ENCODE measurements at places on chromosomes 3 and 15. TPM values are rescaled to one million over a fixed set of nuclear protein-coding genes. Genes with fewer than 3 reads are reported as not detected.

DNA sequence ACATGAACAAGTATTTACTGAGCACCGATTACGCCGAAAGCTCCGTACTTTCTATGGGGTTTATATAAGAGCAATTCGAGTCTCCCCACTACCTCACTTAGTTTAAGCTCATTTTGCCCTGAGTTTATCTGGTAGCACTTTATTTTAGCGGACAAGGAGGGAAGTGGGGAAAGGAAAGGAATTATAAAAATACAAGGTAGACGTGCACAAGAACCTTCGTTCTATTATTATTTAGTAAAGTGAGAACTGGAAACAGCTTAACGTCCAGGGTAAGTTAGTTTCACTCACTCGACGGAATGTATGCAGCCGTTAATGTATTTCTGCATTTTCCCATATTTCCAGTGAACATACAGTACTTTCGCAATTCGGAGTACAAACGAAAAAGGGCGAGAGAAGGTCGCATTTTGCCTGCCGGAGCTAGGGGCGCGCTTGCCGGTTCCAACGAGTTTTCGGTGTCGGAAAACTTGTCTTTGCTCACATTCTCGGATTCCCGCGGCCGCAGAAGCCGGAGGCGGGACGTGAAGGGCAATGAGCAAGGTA lies 1.2 kb upstream of the STT3B start:
- DNase-seq, result no peak

DNA sequence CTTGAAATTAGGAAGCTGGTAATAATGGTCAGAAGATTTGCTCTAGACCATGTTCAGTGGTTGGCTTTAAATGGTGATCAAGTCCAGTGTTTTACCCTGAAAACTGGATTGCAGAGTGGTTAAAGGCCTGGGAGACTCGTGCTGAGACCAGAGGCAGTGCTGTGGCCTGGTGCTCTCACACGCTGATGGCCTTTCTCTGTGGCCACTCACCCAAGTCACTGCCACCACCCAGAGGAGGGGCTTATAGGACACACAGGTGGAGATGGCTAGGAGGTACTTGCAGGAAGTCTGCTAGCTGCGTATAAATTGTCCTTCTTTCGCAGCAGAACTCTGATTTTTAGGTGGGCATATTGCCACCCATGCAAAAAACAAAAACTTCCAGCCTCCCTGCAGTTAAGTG lies 6.2 kb upstream of the EHD4 start:
- no peak for DNase-seq

Gene PFN2
- total RNA-seq, result 49.9 TPM

DNA sequence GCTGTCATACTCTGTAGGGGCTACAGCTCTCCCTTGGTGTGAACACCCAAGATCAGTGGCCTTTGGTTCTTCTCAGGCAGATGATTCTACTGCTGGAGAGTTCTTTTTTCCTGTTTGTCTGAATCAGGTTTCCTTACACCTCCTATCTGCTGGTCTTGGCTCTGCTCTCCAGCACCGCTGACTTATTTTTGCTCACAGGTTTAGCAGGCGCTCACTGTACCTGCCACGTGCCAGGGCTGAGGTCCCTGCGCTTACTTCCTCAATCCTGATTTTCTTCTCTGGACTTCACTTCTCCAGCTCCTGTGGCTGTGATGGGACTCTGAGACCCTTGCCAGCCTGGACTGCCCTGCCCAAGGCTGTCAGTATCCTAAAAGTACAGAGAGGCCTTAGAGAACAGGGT lies 9.5 kb downstream of the BSN start:
- no peak for DNase-seq

DNA sequence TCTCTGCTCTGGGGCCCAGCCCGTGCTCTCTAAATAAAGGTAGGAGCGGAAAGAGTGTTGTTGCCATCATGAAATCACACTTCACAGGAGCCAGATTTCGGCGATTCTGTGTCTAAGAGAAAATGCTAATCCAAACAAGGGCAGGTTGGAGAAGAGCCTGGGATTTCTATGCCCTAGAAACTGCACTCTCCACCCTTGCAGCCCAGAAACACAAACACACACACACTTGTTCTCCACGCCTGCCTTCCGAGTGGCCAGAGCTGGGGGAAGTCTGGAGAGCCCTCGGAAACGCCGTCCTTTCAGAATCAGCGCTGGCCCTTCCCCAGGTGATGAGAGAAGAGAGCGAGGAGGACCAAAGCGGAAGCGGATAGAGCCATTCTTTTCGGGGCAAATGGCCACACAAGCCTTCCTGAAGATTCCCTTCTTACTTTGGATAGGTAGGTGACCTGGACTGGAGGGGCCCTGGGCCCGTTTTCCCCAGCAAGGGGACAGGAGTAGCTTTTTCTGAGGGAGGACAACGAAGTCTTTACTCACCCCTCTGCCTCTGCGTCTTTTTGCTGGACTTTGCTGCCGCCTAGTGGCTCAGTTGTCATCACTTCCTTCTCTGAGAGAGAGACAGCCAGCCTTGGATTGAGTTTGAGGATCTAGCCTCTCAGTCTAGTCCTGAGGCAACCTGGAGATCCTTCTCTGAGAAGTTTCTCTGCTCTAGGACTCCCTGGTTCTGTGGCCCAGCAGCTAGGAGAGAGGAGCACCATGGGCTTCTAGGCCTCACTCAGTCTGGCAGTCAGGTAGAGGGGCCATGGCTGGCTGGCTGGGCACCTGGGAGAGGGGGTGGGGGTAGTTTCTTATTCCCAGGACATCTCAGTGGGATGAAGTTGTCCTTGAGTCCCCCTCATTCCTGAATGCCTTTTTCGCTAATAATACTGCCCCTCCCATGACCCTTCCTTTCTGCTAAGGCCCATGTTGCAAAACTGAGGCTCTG lies 37.7 kb downstream of the SENP8 start:
- peak; percentile 95 for DNase-seq

GRCh38 chr3:192917028-192917403 lies 640 bp downstream of the MB21D2 start:
- peak; percentile 71 for DNase-seq

Gene SH3GL3
- total RNA-seq, result not detected

DNA sequence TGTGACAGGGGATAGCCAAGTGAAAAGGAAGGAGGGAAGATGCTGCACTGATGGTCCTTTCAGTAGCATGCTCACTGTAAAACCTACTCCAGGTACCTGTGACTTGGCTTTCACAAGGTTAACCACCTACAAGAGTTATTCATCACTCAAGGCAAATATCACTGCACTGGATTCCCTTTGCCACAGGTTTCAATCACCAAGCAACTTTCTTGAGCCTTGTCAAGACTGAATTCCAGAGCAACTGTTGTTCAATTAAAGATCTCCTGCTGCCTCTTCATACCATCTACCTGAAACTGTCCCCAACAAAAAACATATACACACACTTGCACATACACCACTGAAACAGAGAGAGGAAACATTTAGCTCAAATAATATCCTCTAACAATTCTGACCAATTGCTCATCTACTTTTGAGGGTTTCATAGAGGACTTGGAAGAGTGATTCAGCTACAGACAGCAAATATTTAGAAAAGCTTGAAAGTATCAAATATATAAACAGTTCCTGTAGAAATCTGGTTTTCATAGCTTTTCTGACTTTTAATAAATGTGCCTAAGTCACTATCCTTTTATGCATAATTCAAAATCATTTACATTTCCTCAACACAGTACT lies 6.5 kb downstream of the IGF2BP2 start:
- no peak for DNase-seq

GRCh38 chr3:58025837-58026569 lies 17.8 kb downstream of the FLNB start:
- no peak for DNase-seq

DNA sequence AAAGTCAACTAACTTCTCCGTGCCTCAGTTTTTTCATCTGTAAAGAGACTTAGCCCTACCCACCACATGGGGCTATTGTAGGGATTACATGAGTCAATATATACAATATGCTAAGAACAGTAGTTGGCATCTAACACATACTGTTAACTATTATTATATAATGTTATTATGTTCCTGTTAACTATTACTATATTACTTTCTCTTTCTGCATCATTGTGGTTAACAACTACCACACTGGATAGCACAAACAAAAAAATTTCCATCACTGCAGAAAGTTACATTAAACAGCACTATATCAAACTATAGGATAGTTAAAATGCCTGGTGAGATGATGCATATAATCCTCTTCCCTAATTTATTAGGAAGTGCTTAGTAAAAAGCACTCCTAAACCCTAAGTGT lies 23.7 kb downstream of the STAG1 start:
- no peak for DNase-seq

Gene P3H2
- total RNA-seq, result 44.1 TPM

DNA sequence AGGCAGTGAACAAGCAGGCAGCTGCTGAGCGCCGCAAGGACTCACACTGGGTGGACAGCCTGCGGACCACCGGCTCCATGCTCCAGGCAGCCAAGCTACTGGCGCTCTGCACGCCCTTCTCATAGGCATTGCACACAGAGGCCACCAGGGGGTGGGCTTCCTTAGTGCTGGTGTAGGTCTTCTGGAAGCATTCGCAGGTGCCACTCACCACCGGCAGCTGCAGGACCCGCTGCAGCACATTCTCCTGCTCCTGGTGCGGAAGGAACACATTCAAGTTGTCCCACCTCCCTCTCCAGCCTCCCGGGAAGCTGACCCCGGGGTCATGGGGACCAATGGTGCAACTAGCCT lies 6.0 kb downstream of the PLIN1 start:
- DNase-seq, result no peak

- DNase-seq, result no peak
Observed at GRCh38 chr15:31322504-31322903, 4.1 kb upstream of the KLF13 start.

Gene CGNL1
- total RNA-seq, result 3.9 TPM
